Activated T-helper 1 cell treated with anti-CD3 and anti-CD28 coated beads, Interleukin-2, amount 50 U/mL, for 16 hours (primary cell): ENCODE measurements at places on chromosomes 7 and 10.

DNA sequence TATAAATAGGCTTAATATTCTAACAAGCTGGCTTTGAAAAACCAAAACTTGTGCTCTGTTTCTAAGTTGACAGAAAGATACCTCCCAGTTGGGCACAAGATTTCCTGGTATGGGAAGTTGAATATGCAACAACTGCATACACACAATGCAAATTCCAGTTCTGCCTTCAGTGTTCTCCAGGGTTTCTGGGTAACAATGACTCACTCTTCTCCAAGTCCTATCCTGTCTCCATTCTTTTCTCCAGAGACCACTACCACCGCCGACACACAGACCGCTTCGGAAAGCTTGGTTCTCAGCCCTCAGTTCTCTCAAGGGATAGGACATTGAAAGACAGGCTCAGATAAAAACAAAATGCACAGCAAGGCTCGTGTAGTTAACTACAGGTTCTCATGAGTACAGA is 12.2 kb downstream of the PDE1C start:
- DNase-seq, result no peak

DNA sequence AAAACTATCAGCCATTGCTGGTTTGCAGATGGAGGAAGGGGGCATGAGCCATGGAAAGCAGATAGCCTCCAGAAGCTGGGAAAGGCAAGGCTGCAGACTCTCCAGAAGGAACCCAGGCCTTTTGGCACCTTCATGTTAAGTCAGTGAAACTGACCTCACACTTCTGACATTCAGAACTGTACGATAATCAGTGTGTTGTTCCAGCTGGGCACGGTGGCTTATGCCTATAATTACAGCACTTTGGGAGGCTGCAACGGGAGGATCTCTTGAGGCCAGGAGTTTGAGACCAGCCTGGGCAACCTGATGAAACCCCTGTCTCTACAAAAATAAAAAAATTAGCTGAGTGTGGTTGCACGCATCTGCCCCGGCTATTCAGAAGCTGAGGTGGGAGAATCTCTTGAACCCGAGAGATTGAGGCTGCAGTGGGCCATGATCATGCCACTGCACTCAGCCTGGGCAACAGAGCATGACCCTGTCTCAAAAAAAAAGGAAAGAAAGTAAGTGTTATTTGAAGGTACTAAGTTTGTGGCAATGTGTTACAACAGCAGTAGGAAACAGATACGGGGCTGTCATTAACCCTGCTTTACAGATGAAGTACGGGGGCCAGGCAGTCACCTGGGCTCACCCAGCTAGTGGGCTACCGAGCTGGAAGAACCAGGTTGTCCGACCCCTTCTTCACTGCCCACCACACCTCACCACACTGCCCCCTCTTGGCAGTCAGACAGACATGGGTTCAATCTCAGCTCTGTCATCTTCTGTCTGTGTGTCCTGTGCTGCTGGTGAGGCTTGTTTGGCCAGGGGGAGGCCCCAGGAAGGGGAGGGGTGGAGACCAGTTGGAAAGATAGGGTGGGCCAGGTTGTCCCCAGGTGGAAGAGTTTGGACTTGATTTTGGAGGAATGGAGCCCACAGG is 18.3 kb downstream of the CHST3 start:
- DNase-seq, result no peak

- DNase-seq, result no peak
Observed at GRCh38 chr10:77210645-77211044, 427.0 kb downstream of the KCNMA1 start.

DNA sequence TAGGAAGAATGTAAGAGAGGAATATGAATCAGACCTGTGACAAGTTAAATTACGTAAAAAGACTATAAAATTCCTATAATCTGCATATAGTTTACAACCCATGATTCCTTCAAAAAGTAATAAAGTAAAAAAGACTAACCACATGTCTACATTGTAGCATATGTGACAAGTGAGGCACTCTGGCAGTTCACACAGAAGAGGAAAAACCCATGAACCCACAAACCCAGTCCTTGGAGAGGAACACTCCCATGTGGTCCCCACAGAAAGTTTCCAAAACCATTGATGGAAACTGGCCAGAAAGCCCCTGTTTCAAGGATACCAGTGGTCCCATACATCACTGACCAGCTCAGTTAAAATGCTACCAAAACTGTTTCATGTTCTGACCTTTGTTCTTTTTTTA is 15.7 kb downstream of the KDM7A start:
- no peak for DNase-seq

GRCh38 chr10:22278441-22278782 is 37.8 kb upstream of the COMMD3 start:
- no peak for DNase-seq

GRCh38 chr7:94395141-94396036 is 694 bp downstream of the COL1A2 start:
- DNase-seq, result no peak

- DNase-seq, result no peak
Observed at GRCh38 chr7:2864204-2864985, 20.3 kb upstream of the GNA12 start.

- no peak for DNase-seq
Observed at GRCh38 chr10:89236226-89236797, 15.3 kb downstream of the LIPA start.

GRCh38 chr7:47190462-47190861 is 391.4 kb downstream of the TNS3 start:
- DNase-seq, result no peak
